GM23248 (cell line): ENCODE measurements at places on chromosomes 1 and 21.

- DNase-seq: no peak
Observed at GRCh38 chr1:213394837-213395236, 343.8 kb downstream of the RPS6KC1 start.

DNA sequence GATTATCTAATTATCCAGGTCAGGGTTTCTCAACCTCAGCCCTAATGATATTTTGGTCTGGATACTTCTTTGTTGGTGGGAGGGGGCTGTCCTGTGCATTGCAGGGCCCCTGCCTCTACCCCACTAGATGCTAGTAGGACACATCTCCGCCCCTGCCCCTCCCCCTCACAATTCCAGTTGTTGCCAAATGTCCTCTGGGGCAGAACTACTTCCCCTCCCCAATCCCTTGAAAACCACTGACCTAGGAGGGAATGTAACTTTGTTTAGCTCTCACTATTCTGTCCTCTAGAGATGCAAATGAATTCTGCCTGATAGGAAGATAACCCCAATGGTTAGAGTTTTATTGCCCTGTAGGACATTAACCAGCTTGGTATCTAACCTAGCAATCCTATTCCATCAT lies 8.1 kb downstream of the CACNA1S start:
- no peak for DNase-seq

- DNase-seq: no peak
Observed at GRCh38 chr1:70083519-70083918, 121.9 kb downstream of the LRRC40 start.

GRCh38 chr21:38334866-38335265 lies 78.1 kb downstream of the KCNJ15 start:
- no peak for DNase-seq

GRCh38 chr1:212987702-212988322 lies 27.9 kb downstream of the ANGEL2 start:
- DNase-seq: peak; percentile 72

DNA sequence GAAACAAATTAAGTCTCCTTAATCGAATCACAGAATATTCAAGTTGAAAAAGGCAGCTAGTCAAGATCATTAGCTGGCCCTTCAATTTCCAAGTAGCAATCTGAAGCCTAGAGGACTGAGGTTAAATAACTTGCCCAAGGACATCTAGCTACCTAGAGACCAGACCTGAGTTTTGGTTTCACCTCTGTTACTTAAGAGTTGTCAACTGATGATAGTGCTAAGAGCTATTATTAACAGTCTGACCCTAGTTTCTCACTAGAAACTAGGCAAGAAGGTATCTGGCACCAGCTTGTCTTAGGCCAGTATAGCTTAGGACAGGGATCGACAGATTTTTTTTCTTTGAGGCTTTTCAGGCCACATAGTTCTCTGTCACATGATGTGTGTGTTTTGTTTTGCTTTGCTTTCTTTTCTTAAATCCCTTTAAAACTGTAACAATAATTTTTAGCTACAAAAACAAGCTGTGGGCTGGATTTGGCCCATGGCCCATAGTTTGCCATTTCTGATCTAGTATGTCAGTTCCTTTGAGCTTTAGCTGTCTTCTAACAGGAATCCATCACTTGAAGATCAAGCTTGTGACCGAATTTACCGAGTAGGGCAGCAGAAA lies 23.2 kb downstream of the TRIM45 start:
- DNase-seq: no peak

DNA sequence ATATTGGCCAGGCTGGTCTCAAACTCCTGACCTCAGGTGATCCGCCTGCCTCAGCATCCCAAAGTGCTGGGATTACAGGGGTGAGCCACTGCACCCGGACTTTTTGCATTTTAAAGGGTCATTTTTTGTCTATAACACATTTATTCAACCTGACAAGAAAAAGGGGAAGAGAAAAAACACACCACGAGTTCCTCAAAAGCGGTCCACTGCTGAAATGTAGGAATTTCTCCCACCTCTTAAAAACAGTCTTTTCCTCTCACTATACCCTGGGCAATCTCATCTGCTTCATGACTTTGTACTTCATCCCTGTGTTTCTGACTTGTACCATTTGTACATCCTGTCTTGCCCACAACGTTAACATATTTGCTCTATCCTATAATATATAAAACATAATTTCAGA lies 413.3 kb upstream of the PTBP2 start:
- DNase-seq: no peak
